ENCODE measurements at places on chromosomes 16 and 17. TPM values are rescaled to one million over a fixed set of nuclear protein-coding genes. Genes with fewer than 3 reads are reported as not detected.
A peak's percentile ranks its signal among the peaks of the same experiment; 100 is the strongest.

Gene RAMP2
- total RNA-seq, result 95.4 TPM

Gene EFCAB3
- not detected for total RNA-seq

Gene SCGB1C2
- not detected for total RNA-seq

Gene ACSM3
- total RNA-seq, result 15.7 TPM

Gene CD300LB
- 0.58 TPM for total RNA-seq

Gene OR2C1
- total RNA-seq, result not detected

Gene SNTB2
- 47.3 TPM for total RNA-seq

GRCh38 chr16:1980030-1980769, 1.1 kb downstream of the NOXO1 start:
- peaks cover 45% of the 10 kb centered on the region for H3K36me3 ChIP-seq
- peak overlapping the region; percentile 63 for H3K27ac ChIP-seq
- H3K4me1 ChIP-seq, result peaks cover 27% of the 10 kb centered on the region
- peaks cover 24% of the 10 kb centered on the region for H3K27me3 ChIP-seq
- DNase-seq, result no peak

DNA sequence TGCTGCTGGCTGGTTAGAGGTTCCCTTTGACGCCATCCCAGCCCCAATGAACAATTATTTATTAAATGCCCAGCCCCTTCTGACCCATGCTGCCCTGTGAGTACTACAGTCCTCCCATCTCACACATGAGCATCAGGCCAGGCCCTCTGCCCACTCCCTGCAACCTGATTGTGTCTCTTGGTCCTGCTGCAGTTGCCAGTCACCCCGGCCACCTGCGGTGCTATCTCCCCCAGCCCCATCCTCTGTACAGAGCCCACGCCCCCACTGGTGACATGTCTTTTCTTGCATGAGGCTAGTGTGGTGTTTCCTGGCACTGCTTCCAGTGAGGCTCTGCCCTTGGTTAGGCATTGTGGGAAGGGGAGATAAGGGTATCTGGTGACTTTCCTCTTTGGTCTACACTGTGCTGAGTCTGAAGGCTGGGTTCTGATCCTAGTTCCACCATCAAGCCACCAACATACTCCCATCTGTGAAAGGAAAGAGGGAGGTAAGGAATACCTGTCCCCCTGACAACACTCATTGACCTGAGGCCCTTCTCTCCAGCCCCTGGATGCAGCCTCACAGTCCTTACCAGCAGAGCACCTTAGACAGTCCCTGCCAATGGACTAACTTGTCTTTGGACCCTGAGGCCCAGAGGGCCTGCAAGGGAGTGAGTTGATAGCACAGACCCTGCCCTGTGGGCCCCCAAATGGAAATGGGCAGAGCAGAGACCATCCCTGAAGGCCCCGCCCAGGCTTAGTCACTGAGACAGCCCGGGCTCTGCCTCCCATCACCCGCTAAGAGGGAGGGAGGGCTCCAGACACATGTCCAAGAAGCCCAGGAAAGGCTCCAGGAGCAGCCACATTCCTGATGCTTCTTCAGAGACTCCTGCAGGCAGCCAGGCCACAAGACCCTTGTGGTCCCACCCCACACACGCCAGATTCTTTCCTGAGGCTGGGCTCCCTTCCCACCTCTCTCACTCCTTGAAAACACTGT, 11.3 kb downstream of the CX3CL1 start:
- H3K27me3 ChIP-seq, result no peaks in the 10 kb centered on the region
- no peak overlapping the region for H3K27ac ChIP-seq
- DNase-seq, result no peak

DNA sequence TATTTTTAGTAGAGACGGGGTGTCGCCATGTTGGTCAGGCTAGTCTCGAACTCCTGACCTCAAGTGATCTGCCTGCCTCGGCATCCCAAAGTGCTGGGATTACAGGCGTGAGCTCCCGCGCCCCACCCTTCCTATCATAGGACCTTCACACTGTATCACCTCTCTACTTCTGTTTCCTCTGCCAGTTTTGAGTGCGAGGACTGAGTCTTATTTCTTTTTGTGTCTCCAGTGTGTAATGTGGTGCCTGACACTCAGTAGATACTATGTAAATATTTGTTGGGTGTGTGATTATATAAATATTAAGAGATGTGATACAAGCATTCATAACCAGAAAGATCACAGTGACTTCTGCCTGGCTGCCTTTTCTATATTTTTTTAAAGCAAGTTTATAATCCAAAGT, 10.5 kb downstream of the PRKCA start:
- DNase-seq, result no peak
- no peaks in the 10 kb centered on the region for H3K27me3 ChIP-seq
- no peaks in the 10 kb centered on the region for H3K36me3 ChIP-seq
- no peak overlapping the region for H3K4me3 ChIP-seq
- H3K4me1 ChIP-seq, result no peaks in the 10 kb centered on the region

GRCh38 chr16:19555938-19556771, 652 bp downstream of the VPS35L start:
- peak overlapping the region; percentile 60 for H3K4me3 ChIP-seq
- peaks cover 4% of the 10 kb centered on the region for H3K36me3 ChIP-seq
- H3K27me3 ChIP-seq, result no peaks in the 10 kb centered on the region
- H3K27ac ChIP-seq, result peak overlapping the region; percentile 85

GRCh38 chr17:1470071-1470754, 14.2 kb upstream of the CRK start:
- no peaks in the 10 kb centered on the region for H3K27me3 ChIP-seq
- H3K36me3 ChIP-seq, result no peaks in the 10 kb centered on the region
- H3K4me3 ChIP-seq, result no peak overlapping the region
- H3K4me1 ChIP-seq, result peaks cover 18% of the 10 kb centered on the region
- no peak overlapping the region for H3K27ac ChIP-seq

GRCh38 chr17:76925441-76925891, 57.3 kb downstream of the MGAT5B start:
- peaks cover 41% of the 10 kb centered on the region for H3K27me3 ChIP-seq
- no peaks in the 10 kb centered on the region for H3K4me1 ChIP-seq
- no peaks in the 10 kb centered on the region for H3K36me3 ChIP-seq
- H3K27ac ChIP-seq, result no peak overlapping the region

GRCh38 chr17:50360486-50361115, 12.4 kb downstream of the MRPL27 start:
- H3K27me3 ChIP-seq, result no peaks in the 10 kb centered on the region
- peaks cover 6% of the 10 kb centered on the region for H3K4me1 ChIP-seq
- H3K4me3 ChIP-seq, result no peak overlapping the region
- H3K36me3 ChIP-seq, result no peaks in the 10 kb centered on the region
- no peak for DNase-seq

- no peak overlapping the region for H3K27ac ChIP-seq
- no peaks in the 10 kb centered on the region for H3K4me1 ChIP-seq
- no peaks in the 10 kb centered on the region for H3K36me3 ChIP-seq
- H3K27me3 ChIP-seq, result peaks cover 17% of the 10 kb centered on the region
- no peak overlapping the region for H3K4me3 ChIP-seq
Observed at GRCh38 chr16:78092758-78093157, 6.7 kb upstream of the WWOX start.

DNA sequence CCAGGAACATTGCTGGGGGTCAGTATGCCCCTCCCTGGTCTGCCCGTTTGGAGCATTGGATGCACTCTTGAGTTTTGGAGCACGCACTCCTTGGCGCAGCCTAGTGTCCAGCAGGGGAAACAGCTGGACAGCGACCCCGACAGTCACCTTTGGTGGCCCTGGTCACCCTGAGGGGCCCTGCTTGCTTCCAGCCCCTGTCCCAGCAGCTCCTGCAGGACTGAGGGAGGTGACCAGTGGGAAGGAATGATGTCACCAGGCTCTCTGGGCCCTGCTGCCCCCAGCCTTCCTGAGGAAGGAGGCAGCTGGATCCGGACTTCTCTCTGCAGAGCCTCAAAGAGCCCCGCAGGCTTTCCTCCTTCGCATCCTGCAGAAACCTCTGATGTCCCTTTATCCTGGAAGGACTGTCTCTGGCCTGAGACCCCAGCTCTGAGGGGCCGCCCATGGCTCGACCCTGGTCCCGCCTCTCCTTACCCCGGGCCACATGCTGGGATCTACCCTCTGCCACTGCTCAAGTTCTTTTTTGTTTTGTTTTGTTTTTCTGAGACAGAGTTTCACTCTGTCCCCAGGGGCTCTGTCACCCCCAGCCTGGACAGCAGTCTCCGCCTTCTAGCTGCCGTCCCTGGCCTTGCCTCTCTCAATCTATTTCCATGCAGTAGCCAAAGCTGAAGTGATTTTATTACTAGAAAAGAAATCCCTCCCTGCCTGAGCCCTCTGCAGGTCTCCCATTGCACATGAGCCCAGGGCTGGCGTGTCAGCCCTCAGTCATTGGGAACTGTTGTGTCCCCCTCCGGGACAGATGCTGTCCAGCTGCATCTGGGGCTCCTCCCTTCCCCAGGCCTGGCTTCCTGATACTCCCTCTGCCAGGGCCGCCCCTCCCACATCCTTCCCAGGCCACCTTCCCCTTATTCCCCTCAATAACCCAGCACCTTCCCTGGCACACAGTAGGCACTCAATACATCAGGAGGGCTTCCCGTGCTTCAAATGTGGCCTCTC, 11.6 kb downstream of the ZSCAN10 start:
- DNase-seq, result no peak
- no peaks in the 10 kb centered on the region for H3K36me3 ChIP-seq
- H3K4me3 ChIP-seq, result peak overlapping the region; percentile 19
- H3K27me3 ChIP-seq, result no peaks in the 10 kb centered on the region
- peaks cover 35% of the 10 kb centered on the region for H3K4me1 ChIP-seq
- peak overlapping the region; percentile 49 for H3K27ac ChIP-seq

Measured in left lung (tissue), 14 donors.